Fibroblast of skin of right biceps (primary cell): ENCODE measurements at places on chromosomes 4 and X.

GRCh38 chrX:129802863-129803262 lies 23.1 kb downstream of the SASH3 start:
- DNase-seq, result no peak

- no peak for DNase-seq
Observed at GRCh38 chr4:148773313-148773712, 331.1 kb upstream of the NR3C2 start.

- no peak for DNase-seq
Observed at GRCh38 chr4:101074326-101074725, 273.0 kb downstream of the PPP3CA start.

DNA sequence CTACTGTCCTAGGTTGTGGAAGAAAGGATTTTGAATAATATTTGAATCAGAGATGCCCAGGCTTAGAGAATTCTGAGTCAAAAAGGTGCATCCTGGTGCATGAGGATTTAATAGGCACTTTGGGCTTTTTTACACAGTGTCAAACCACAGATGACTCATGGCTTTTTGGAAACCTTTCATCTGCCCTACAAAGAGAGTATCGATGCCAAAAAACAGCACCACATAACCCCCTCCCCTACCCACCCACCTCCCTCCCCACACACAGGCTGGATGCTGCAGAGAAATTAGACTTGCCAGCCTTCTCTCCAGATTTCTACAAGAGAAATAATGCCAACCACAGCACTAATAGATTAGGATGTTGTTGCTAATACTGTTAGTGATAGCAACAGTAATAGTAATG lies 779.3 kb downstream of the NLGN4X start:
- DNase-seq, result no peak

DNA sequence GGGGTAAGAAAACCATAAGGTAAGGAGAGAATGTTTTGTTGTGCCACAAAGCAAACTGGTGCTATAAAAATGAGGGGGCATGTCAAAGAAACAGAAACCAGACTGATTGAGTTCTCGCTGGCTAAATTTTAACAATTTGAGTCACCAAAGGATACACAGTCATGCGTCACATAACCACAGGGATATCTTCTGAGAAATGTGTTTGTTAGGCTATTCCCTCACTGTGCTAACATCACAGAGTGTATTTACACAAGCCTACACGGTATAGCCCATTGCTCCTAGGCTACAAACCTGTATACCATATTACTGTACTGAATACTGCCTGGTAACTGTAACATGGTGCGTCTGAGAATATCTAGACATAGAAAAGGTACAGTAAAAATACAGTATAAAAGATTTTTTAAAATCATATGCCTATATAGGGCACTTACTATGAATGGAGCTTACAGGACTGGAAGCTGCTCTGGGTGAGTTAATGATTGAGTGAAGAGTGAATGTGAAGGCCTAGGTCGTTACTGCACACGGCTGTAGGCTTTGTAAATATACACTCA lies 50.1 kb downstream of the FBXW7 start:
- peak; percentile 75 for DNase-seq

DNA sequence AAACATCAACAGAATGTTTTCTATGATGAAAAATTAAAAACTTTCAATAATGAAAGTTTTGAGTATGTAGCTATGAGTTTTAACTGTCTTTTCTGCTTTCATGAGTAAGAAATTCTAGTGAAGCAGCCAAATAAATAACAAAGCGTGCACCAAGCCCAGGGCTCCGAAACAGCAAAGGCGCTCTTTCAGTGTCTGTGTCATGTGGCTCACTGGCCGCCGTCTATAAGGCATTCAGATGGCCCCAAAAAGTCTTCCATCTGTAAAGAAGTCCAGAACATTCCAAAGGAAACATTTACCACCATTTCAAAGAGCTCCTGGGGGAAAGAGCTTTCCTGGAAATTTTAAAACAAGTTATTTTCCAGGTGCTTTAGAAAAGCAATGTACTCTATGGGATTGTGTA lies 139.9 kb downstream of the AFAP1 start:
- DNase-seq, result no peak

DNA sequence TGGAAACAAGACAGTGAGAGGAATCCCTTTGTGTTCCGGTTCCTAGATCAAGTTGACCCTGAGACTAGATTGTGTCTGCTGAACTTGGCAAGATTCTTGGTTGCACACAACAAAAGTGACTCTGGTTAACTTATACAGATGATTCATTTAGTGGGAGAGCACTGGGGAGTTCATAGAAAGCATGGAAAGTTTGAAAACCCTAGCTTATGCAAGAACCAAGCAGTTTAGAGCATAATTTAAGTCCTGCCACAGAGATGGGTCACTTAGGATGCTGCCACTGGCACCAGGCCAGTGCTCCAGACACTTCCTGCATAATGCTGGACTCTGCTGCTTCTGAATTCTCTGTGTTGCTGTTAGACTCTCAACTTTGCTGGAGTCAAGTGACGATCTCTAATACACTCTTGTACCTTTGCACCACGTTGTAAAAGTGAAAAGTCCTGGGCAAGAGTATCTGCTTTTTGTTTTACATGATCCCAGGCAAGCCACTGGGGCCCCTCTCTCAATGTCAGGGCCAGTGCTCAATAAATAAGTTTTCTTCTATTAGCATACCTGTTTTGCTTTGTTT lies 12.7 kb upstream of the DCUN1D4 start:
- no peak for DNase-seq

GRCh38 chr4:151199319-151200190 lies 77.4 kb upstream of the PRSS48 start:
- DNase-seq, result no peak

- DNase-seq, result no peak
Observed at GRCh38 chrX:35622040-35622439, 176.1 kb upstream of the MAGEB16 start.

DNA sequence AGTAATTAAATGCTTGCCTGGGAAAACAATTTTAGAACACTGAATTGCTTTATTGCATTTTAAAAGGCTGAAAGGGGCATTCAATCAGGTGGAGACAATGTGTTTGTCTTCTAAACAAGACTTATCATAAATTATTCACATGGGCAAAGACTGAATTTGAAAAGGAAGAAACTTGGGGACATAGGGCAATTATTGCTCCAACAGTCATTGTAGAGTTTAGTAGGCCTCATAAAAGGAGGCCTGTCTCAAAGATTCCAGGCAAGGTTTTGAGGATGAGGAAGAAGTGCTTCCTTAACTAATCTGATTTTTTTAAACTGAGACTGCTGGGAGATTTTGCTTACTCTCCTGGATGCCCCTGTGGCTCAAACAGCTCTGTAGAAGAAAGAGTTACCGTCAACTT lies 174.4 kb upstream of the RPS6KA3 start:
- no peak for DNase-seq

DNA sequence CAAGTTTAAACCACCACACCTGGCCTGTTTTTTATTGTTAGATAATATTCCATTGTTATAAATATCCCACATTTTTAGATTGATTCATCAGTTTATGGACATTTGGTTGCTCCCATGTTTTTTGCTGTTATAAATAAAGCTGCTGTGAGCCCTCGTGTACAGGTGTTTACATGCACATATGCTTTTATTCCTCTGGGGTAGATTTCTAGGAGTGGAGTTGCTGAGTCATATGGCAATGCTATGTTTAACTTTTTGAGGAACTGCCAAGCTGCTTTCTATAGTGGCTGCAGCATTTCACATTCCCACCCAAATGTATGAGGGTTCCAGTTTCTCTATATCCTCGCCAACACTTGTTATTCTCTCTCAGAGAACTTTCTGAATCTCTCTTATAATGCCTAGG lies 90.5 kb downstream of the TBL1X start:
- DNase-seq, result peak; percentile 23
